ENCODE measurements at places on chromosomes 2 and 18.

- DNase-seq, result no peak
Observed at GRCh38 chr2:220601674-220602073, 970.4 kb downstream of the EPHA4 start.

DNA sequence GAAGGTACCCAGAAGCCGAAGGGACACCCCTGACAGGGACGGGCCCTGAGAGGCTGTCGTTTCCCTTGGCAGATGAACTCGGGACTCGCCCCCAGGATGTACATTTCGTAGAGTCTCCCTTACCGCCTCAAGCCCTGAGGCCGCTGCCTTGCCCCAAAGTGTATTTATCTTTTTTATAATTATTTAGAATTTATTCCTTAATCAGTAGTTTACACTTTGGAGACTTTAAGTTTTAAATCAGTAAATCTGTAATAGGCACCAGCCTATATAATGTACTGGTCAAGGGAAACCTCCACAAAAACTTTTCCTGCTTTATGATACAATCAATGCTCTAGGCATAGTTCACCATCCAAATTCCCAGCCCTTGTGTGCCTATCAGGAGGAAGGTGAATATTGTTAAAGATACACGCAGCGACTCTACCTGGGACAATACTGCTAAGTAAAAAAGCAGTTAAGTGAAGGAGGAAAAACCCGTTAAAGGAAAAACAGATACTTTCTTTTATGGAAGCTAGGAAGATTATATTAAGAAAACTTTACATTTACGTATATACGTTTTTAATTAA lies 848 bp downstream of the VRK2 start:
- DNase-seq, result no peak

DNA sequence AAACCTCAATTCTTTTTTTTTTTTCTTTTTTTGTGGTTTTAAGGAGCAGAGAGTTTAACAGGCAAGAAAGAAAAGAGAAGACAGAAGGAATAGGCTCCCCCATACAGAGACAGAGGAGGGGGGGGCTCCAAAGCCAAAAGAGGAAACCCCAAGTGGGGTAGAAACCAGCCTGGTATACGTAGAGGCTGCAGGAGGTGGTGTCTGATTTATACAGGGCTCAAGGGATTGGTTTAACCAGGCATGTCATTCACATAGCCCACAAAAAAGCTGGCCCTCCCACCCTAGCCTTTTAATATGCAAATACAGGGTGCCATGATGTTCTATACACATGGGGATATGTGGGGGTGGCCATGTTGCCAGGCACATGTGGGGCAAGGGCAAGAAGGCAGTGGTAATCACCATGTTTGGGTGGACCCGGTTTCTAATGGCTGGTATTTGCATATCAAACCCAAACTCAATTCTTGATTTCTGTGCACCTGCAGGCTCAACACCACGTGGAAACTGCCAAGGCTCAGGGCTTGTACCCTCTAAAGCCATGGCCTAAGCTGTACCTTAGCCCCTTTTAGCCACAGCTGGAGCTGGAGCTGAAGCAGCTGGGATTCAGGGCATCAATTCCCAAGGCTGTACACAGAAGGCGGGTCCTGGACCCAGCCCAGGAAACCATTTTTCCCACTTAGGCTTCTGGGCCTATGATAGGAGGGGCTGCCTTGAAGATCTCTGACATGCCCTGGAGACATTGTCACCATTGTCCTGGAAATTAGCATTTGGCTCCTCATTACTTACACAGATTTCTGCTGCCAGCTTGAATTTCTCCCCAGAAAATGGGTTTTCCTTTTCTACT lies 170.3 kb downstream of the MAIP1 start:
- DNase-seq, result no peak

DNA sequence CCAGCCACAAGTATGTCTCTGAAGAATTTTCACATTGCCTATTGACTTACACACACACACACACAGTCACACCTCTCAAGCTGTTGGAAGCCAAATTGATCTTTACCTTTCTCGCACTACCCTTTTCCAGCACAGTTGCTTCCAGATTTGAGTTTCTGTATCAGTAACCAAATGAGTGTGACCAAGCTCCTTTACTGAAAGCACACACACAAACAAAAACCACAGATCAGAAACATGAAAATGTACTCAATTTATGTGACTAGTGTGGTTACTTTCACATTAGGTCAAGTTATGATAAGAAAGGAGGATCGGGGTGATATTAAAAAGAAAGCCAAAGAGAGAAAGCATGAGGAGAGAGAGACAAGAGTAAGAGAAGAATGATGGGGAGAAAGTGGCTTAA lies 993.9 kb upstream of the POU3F3 start:
- DNase-seq, result no peak

- no peak for DNase-seq
Observed at GRCh38 chr18:8616028-8616401, 6.8 kb downstream of the RAB12 start.

DNA sequence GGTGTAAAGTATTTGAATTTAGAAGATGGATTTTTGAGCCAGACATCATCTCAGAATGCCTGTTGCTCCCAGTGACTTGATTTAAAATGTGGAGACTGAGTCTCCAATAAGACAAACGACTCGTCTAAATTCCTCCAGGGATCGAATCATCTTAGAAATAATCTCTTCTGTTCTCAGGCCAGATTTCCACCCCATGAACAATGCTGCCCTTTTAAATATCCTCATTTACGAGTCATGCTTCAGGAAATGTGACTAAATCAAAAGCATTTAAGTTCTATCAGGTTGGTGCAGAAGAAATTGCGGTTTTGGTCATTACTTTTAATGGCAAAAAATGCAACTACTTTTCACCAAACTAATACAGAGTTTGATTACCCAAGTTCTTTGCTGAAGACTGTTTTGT lies 684.6 kb upstream of the SOX11 start:
- DNase-seq, result no peak

DNA sequence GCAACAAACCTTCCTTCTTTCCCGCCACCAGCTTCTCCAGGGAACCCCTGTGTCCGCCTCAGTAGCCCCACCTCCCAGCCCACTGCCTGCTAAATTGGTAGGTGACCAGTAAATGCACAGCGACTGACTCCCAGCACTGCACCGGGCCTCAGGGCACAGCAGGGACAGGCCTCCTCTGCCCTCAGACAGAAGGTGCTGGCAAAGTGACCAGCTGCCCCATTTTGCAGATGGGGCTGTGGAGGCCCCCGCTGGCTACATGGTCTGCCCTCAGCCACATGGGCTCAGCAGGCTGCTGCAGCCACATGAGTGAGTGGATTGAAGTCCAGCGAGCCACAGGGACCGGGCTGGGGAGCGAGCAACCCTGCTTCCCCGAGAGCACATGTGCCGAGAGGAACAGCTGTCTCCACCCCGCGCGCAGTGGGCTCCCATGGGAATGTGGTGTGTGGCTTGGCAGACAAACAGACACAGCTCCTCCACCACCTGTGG lies 7.8 kb upstream of the NPPC start:
- no peak for DNase-seq

DNA sequence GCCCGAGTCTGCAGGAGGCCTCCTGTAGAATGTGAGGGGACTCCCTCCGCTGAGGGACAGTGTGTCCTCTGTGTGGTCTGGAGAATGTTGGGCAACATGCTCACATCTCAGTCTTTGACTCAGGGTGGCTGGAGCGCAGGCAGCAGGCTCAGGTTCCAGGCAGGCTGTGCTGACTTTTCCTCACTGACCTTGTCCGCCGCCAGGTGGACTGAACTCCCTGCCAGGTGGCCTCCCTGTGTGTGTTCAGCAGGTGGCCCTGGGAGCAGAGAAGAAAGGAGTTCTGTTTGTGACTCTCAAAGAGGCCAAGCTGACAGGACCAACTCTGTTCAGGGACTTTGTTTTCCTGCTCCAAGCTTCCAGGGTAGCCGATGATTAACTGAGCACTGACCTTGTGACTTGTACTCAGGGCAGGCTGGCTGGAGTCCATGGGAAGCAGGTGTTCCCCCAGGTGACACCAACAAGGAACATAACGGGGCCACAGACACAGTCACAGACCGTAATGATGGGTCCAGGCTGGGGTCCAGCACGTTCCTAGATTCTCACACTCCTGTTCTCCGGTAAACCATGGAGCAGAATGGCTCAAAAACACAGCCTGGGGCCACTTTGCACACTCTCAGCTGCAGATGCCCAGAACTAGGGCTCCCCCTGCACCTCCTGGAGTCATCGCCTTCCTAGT lies 439.8 kb downstream of the RNF144A start:
- DNase-seq, result no peak

- no peak for DNase-seq
Observed at GRCh38 chr2:59184276-59185020, 943.3 kb upstream of the FANCL start.

- DNase-seq, result no peak
Observed at GRCh38 chr18:59748628-59749360, 51.6 kb upstream of the CCBE1 start.

- DNase-seq, result no peak
Observed at GRCh38 chr2:175366815-175367214, 185.3 kb upstream of the ATP5MC3 start.

DNA sequence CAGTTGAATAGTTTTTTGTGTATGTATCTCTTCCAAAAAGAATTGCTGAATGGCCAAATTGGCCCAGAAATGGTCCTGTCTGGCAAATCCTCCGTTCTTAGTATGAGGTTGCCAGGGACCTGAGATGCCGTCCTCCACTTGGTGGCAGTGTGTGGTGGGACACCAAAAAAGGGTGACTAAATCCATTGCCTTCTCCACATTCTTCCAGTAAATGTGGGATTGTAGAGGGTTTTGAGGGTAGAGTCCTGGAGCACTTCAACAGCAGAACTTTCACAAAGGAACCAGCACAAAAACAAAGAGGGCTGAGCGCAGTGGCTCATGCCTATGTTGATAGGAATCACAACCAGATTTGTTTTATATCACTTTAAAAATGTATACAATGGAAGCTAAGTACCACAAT lies 199.9 kb downstream of the BCL2 start:
- DNase-seq, result no peak

DNA sequence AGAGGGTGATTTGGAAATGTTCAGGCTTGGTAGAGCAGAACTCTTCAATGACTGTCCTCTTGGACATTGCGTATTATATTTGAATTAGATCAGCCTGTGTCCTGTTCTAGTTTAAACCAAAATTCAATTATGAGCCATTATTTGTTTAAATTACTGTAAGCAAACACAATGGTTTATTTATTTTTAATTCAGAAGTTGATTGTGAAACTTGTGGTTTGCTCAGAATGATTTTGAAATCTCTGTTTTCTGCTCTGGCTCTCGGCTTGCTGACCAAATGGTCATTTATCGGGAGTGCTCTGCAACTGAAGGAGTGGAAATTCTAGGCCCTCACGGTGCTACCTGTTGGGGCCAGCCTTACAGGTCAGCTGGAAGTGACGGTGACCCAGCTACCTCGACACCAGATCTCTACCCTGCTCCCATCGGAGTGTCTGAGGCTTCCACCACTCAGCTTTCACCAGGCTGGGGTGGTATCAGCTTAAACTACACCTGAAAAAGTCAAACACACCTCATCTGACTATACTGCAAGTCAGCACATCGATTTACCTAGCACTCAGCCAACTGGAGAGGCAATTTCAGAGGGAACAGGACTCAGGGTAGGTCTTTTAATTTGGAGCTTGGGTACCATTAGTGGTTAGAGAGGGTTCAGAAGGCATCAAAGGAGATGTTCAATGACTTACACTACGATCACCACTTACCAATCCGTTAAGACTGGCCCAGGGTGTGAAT lies 36.8 kb upstream of the GPD2 start:
- no peak for DNase-seq

DNA sequence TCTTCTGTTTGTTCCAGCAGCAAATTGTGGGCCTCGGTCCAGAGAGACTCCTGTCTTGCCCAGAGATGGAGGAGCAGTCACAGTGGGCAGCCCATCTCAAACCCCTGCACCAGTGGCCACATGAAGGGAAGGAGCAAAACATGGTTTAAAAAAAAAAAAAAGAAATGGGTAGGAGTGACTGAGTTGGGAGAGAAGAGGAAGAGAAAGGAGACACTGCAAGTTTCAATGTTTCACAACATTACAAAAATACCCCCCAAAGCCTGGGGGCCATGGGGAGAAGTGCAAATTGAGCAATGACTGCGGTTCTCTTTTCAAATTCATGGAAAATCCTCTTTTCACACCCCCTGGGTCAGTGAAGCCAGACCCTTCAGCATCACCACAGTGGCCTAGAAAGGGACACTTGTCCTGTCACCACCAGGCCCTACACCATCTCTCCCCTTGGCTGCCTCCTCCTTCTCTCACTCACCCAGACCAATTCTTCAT lies 117.1 kb downstream of the ZFP36L2 start:
- no peak for DNase-seq

GRCh38 chr2:117963446-117963845 lies 50.4 kb downstream of the CCDC93 start:
- DNase-seq, result no peak

GRCh38 chr2:238100821-238101771 lies 956 bp downstream of the ESPNL start:
- DNase-seq, result no peak

GRCh38 chr18:75844146-75844545 lies 416.6 kb upstream of the SMIM21 start:
- no peak for DNase-seq

DNA sequence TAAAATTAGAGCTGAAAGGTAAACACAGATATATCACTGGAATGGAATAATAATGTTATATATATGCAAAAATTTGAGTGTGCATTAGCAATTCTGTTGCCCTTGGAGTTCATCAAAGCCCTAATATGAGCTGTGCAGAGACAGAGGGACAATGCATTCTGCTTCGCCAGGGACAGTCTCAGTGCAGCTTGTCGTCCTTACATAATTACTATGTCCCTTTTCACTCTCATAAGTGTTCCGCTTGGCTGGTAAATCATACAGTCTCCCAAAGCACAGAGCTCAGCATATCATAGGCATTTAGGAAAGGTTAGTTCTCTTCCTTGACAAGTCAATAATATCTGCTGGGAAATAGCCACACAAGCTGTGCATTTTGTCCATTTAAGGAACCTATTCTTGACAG lies 30.7 kb downstream of the MAPK4 start:
- DNase-seq, result no peak

DNA sequence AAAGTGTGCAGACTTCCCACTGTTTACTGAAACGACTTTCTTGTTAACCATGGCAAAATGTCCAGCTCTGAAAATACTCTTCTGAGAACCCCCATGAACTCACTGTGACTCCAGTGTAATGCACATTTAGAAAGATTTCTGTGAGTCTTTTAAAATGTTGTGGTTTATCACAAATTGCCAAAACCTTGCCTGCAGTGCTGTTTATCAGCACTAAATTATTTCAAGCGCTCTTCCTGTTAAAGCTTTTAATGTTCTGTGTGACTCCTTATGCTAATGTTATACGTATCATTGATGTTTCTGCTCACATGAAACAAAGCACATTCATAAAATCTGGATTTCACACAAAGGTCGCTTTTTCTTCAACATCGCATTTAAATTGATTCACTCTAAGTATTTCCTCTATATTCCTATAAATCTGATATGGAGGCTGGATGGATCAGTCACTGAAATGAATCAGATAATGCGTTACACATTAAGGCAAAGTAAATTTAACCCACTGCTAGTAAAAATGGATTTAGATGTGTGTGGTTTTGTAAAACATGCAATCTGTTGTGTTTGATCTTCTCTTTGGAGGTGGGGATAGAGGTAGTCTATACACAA lies 521.2 kb downstream of the NYAP2 start:
- DNase-seq, result no peak

- no peak for DNase-seq
Observed at GRCh38 chr2:82730811-82731210, 1728.3 kb downstream of the SUCLG1 start.

Data from activated T-helper 1 cell treated with anti-CD3 and anti-CD28 coated beads, Interleukin-2, amount 50 U/mL, for 16 hours (primary cell).